ENCODE measurements at places on chromosomes 4 and X.

GRCh38 chr4:16573739-16574138 lies 324.7 kb downstream of the LDB2 start:
- peak; percentile 50 for DNase-seq

DNA sequence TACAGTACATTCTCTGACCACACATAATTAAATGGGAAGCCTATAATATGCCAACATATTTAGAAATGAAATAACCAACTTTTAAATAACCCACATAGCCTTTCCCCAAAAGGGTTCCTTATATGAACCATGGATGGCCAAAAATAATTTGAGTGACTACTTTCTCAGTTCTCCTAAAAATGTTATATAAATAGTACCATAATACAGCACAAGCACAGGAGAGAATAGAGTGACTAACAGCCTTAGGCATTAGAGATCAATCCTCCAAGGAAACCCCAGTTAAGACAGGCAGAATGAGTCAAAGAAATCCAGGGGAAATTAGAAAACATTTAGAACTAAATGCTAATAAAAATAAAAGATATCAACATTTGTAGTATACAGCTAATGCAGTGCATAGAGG lies 50.2 kb downstream of the ANKRD17 start:
- DNase-seq = peak; percentile 75

DNA sequence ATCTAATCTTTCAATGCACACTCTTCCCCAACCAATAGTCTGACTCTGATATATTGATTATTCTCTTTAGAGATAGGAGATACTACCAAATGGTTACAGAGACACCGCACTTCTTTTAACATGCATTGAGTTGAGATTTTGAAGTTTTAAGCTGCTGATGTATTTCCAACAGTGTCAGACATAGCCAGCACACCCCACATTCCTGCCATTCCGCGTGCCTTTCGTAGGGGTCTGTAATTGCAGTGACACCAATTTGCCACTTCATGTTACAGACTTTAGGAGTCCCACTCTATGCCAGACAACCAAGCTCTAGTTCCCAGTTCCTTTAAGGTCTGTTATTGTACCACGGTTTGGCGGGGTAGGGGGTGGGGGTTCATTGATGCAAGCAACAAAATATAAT lies 618.2 kb upstream of the FRG1 start:
- DNase-seq = no peak

- DNase-seq = peak; percentile 52
Observed at GRCh38 chr4:108512615-108513505, 107.5 kb upstream of the RPL34 start.

- no peak for DNase-seq
Observed at GRCh38 chr4:7362862-7363430, 71.8 kb downstream of the PSAPL1 start.

DNA sequence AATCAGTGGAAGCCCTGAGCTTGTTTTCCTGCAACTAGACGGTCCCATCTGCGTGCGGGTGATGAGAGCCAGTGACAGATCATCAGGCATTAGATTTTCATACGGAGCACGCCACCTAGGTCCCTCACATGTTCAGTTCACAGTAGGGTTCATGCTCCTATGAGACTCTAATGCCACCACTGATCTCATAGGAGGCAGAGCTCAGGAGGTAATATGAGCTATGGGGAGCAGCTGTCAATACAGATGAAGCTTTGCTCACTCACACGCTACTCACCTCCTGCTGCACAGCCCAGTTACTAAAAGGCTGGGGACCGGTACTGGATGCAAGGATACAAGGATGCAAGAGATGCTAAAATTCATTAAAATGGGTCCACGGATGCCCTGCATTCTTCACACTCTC lies 61.2 kb downstream of the DHRSX start:
- no peak for DNase-seq

DNA sequence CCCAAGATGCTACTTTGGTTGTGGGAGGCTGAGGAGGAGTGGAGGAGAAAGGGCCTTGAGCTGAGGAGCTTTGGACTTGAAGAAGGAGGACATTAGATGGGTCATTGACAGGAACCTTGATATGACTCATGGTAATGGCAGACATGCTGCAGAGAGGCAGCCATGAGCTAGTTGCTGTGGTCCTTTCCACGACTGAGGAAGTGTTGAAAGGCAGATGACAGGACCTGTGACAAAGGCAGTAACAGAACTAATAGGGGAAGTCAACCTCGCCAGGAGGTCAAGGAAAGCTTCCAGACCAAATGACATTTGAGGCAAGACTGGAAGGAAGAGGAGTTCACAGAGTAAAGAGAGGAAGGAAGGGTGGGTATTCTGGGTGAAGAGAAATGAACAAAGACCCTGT lies 7.6 kb upstream of the XPNPEP2 start:
- no peak for DNase-seq

DNA sequence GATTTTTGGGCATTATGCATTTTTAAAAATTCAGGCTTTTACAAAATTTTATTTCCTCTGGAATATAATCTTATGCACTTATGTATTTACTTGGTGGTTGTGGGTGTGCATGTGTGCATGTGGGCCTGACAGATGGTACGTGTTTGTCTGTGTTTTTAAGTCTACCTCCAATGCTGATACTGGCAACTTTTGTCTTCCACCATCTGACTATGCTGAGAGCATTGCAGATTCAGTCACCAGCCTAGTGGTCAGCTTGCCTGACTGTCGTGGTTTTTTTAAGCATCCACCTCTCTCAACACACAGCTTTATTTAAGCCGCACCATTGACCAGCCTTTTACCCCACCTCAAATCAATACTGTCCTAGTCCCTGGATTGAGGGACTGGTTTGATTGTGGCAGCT lies 37.1 kb downstream of the FSTL5 start:
- DNase-seq = no peak

DNA sequence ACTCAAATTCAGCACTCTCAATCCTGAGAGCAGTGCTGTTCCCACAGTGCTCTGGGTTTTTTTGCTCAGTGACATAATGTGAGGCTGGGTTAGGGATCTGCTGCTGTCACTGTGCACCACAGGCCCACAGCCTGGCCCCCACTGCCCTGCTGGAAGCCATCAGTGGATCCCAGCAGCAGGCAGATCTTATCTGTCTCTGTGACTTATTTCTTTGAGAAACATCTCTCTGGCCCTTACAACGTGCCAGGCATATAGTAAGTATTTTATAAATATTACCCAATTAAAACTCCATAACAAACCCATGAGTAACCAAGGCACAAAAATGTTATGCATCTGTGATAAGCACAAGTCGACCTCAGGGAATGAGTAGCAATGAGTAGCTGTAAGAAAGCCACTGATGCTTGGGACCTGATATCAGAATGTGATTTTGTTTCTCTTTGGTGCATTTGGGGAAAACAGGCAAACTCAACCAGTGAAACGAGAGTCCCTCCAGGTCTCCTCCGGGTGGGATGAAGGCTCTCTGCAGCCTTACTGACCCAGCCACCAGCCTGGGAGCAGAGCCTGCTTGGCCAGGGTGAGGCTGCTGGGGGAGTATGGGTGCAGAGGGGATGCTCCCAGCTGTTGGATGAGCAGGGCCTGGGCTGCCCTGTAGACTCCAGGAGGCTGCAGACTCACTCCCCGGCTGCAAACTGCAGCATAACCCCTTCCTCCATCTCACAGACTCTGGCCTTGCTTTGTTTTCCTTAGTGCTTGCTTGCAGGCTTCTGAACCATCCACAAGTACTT lies 172.7 kb upstream of the LNX1 start:
- DNase-seq = peak; percentile 94

DNA sequence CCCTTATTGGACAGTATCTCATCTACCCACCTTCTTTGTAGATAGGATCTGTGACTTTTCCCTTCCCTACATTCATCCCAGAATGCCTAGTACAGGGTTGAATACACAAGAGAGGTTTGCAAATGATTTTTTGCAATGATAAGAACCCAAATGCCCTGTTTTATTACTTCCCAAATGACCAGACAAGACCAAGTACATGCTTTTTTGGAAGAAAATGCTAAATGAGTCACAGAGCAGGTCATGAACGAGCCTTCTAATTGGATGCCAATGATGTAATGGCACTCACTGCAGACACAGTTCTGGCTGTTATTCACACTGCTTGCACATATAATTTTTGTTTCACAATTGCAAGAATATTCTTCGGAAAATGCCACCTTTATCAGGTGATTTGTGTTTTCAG lies 17.8 kb upstream of the GABRQ start:
- no peak for DNase-seq

- no peak for DNase-seq
Observed at GRCh38 chr4:14850455-14851097, 151.7 kb upstream of the CPEB2 start.

DNA sequence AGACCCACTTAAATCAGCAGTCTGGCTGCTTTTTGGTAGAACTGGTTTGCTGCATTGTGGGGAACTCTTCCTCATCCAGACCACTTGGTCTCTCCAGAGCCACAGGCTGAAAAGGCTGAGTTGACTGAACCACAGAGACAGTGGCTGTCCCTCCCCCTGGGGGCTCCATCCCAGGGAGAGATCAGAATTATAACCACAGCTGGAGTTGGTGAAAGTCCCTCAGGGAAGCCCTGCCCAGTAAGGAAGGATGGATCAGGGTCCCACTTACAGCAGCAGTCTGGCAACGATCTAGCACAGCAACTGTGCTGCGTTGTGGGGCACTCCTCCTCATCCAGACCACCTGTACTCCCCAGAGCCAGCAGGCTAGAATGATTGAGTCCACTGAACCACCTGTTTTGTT lies 212.7 kb downstream of the SOX3 start:
- no peak for DNase-seq

DNA sequence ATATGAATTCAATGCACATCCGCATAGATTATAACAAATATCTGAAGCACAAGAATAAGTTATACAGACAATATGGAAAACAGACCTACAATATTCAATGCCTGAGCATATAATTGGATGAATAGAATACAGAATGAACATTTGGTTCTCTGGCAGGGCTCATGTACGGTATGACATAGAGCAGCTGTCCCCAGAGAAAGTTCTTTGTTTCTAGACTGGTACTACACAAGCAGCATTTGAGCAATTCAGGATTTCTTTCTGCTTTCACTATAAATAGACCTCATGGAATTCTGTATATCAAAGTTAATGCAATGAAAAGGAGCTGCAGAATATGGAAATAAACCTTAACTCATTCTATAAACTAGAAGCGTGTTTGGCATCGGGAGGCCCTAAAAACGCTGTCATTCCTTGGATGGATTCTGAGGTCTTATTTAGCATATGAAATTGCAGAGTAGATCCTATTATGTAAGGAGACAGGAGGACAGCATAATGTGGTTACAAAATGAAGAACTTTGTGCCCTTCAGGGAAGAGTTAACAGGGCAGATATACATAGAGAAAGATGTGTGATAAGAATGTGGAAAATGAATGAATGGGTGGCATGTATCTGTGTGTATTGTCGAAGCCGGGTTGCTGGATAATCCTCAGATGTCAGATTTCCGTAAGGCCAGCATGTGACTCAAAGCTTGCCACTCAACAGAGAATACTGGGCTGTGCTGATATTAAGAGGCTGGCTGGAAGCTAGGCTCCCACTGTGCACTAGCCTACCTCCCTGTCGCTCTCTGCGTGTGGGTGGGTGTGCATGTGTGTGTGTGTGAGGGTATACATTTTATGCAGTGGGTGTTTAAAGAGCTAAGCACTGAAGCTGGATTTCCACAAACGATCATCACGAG lies 103.3 kb upstream of the SLC4A4 start:
- no peak for DNase-seq

DNA sequence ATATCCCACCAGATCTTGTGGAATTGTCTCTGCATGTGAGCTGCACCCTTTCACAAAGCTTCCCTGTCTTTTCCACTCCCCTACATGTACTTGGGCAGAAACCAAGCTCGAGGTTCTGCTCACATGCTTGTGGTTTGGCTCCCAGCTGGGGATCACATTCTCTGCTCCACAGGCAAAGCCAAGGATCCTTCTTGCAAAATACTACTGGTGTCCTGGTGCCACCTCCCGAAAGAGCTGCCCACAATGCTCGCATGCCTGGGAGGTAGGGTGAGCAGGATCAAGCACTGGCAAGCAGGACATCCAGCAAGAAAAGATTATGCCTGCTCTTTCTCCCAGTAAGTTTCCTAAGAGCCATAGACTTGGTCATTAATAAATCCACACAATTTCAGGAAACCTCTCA lies 45.1 kb upstream of the PPARGC1A start:
- DNase-seq = peak; percentile 91

DNA sequence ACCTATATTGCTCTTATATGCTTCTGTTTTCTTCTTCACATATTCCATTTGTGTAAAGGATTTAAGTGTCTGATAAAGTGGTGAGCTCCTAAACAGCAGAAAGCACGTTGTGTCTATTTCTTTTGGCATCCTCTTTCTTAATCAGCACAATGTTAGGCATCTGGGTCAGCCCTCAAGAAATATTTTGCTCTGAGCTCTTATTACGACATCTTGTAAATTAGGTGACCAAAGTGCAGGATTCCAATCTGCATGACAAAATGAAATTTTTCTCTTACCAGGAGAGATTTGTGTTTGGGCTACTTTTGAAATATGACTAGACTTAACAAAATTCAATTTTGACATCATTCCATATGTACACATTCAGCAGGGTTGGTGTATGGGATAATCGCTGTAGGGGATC lies 210.0 kb upstream of the IGFBP7 start:
- peak; percentile 3 for DNase-seq

DNA sequence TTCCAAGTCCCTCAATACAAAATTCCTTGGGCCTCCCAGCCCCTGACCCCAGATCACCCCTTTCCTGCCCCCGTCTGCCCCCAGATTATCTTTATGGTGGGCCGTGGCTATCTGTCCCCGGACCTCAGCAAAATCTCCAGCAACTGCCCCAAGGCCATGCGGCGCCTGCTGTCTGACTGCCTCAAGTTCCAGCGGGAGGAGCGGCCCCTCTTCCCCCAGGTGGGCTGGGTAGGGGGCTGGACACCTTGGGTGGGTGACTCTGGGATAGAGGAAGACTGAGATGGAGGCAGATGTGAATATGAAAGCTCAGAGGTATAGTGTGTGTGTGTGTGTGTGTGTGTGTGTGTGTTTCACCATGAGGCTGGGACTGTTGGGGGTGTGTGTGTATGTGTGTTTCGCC lies 9.8 kb downstream of the ARAF start:
- DNase-seq = no peak

- peak; percentile 25 for DNase-seq
Observed at GRCh38 chr4:87236861-87237260, 16.4 kb upstream of the KLHL8 start.

GRCh38 chr4:85372966-85373365 lies 102.0 kb upstream of the ARHGAP24 start:
- no peak for DNase-seq

- no peak for DNase-seq
Observed at GRCh38 chr4:41572516-41572915, 34.6 kb downstream of the LIMCH1 start.

- no peak for DNase-seq
Observed at GRCh38 chr4:31294655-31295480, 574.7 kb downstream of the PCDH7 start.

DNA sequence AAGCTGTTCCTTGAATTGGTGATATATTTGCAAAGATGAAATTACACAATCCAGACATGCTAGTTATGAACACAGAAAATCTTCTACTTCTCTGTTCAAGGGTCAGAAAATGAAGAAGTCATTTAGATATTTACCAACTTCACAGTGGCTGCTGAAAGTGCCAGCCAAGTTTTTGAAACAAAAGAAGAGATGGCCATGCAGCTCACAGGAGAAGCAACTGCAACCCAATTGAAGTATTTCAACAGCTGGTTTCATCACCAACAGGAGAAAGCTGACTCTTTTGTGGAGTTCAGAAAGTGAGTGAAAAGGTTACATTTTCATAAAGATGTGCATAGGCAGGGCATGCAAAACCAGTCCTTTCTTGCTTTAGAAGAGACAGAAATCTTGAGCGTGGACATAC lies 70.1 kb upstream of the LSM6 start:
- DNase-seq = no peak

All from fibroblast of skin of right quadriceps (primary cell).